ENCODE measurements at places on chromosomes 11 and 22.

GRCh38 chr11:46183819-46184218, 62.6 kb upstream of the PHF21A start:
- DNase-seq = no peak

GRCh38 chr22:37401401-37402183, 25.7 kb downstream of the ELFN2 start:
- peak; percentile 79 for DNase-seq

DNA sequence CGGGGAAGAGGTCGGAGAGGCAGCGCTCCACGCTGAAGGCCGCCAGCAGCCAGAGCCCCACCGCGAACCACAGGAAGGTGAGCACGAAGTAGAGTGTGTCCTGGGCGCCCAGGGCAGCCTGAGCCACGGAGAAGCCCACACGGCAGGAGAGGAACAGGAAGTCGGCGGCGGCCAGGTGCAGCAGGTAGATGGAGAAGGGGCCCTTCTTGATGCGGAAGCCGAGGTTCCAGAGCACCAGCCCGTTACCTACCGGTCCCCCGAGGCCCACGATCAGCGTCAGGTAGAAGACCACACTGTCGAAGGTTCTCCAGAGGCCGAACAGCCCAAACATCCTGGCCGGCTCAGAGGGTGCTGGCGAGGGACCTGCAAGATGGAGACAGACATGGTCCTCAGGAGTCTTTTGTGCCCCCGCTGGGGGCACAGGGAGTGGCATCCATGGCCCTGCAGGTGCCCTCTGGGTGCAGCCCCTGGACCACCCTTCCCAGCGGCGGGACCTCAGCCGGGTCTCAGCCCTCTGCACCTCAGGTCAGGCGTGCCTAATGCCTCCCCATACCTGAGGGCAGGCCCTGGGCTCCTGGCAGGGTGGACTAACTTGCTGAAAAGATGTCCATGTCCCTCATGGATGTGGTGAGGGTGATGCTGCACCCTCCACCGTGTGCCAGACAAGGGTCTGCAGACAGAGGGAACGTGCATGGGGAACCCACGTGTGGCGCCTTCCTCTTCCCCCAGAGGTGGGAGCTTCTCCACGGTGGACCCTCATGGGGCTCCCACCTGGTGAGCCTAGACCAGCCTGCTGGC, at the start of gene MRGPRG:
TSS of gene MRGPRG (minus strand) at position 331 of the 798 bp plus-strand sequence. CDS start at position 331, 0 bp downstream.
- no peak for DNase-seq

- no peak for DNase-seq
Measured at GRCh38 chr22:47107431-47107830, 345.0 kb downstream of the TBC1D22A start.

GRCh38 chr22:35377735-35378134, 3.2 kb upstream of the HMOX1 start:
- DNase-seq = peak; percentile 29

DNA sequence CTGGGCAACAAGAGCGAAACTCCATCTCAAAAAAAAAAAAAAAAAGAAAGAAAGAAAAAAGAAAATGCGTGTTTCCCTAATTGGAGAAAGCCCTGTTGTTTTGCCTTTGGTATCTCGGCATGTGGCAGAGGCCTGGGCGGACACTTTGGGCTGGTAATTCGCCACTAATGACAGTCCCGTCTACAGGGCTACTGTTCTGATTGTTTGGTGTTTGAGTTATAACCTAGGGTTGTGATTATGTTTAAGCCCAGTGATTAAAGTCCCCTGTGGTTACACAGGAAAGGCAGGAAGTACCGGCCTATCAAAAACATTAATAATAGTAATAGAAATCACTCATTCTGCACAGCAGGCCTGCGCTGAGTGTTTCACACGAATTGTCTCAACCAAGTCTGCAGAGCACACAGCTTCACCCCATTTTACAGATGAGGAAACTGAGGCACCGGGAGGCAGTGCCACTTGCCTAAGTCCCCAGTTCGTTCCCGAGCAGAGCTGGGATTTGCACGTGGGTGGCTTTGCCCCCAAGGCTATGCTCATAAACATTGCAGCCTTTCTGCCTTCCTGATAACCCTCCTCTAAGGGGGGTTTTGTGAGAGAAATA, 39.1 kb upstream of the GRAMD4 start:
- no peak for DNase-seq

GRCh38 chr11:112625814-112626213, 335.4 kb upstream of the NCAM1 start:
- DNase-seq = no peak
